ENCODE measurements at places on chromosomes 11 and 22.

DNA sequence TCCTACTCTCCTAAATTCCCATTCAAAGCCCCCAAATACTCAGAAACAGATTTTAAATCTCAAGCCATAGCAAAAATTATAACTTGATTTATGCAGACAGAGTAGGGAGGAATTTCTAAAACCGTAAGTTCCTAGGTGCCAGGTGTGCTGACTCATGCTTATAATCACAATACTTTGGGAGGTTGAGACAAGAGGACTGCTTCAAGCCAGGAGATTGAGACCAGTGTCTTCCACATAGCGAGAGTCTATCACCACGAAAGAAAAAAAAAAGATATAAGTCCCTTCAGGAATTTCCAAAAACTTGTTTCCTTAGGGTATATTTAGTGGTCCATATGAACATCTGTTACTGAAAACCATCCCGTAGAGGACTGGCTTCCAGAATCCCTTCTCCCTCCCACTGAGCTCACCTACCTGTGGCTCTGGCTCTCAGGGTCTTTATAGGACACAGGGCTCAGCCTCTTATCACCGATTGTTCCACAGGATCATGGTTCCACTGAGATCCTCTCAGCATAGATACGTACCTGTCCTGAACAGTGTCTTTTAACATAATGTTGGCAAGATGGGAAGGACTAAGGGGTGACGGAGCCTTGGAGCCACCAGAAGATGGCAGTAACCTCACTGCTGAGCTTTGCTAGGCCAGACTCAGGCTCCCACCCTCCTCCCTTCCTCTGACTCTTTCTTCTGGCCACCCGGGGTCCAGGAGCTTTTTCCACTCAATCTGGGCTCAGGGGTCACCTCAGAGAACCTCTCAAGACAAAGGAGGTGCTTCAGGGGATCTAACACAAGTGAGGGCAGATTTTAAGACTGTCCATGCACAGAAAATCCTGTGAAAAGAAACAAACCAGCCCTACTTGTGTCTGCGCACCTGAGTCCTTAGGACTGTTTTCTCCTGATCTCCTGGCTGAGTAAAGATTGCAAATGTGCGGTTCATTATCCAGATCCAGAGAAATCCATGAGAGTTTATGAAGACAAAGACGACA, 117.5 kb upstream of the TOP3B start:
- no peak for DNase-seq

- peak; percentile 44 for DNase-seq
Measured at GRCh38 chr22:50577987-50578775, at the start of gene CPT1B. Gene CPT1B (minus strand): TSS chr22:50578427. CDS start chr22:50577915, 512 bp downstream.

GRCh38 chr11:65243797-65244196, 18.0 kb upstream of the POLA2 start:
- no peak for DNase-seq

DNA sequence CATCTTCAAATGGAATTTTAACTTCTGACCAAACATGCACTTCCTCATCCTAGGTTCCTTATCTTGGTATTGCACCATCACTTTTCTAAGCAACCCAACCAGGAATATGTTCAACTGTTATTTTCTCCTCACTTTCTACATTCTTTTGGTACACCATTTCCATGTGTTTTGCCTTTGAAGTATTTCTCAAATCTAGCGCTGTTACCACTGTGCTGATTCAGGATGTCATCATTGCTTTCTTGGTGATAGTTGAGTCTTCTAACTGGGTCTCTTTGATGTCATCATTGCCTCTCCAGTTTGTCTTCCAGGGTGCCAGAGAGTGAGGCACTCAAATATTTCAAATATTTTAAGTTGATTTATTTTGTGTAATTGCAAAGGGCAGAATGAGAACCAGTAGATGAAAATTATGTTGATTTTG, 47.5 kb downstream of the HORMAD2 start:
- no peak for DNase-seq

DNA sequence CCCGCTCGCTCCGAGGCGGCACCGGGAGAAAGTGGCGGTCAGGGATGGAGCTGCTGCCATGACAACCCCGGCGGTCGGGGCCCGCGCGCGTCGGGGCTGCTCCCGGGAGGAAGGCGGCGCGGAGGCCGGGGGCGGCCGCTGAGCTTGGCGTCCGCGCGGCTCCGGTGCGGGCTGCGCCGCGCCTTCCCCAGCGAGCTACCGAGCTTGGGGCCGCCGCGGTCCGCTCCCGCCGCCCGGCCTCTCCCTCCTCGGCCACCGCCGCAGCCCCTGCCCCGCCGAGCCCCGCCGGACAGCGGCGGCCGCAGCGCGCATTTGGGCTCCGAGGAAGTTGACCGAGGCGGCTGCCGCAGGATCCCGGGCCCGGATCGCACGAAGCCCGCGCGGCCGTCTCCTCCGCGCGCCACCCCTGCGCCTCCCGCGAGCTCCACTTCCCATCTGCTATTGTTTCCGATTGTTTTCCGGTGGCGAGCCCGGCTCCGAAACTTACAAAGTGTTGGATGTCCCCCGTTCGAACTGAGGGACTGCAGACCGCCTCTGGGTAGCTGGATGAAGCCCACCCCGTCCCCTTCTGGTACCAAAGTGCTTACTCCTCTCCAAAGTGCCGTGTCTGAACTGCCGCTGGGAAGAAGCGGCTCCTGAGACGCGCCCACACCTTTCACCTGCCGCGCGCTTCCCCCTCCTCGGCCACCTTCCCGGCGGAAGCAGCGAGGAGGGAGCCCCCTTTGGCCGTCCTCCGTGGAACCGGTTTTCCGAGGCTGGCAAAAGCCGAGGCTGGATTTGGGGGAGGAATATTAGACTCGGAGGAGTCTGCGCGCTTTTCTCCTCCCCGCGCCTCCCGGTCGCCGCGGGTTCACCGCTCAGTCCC, 540.3 kb downstream of the NTM start:
- DNase-seq: no peak

Measured in gastrocnemius medialis (tissue), 4 donors.